ENCODE measurements at places on chromosomes 1 and 21. TPM values are rescaled to one million over a fixed set of nuclear protein-coding genes. Genes with fewer than 3 reads are reported as not detected.
A peak's percentile ranks its signal among the peaks of the same experiment; 100 is the strongest.

GRCh38 chr1:170634824-170635410 is 29.0 kb upstream of the PRRX1 start:
- H3K27ac ChIP-seq = no peak overlapping the region
- no peaks in the 10 kb centered on the region for H3K36me3 ChIP-seq
- DNase-seq = no peak
- no peak overlapping the region for H3K4me3 ChIP-seq

The EPHB2 gene
- total RNA-seq = 0.26 TPM

GRCh38 chr1:53499257-53500203 is 40.3 kb downstream of the DMRTB1 start:
- H3K27ac ChIP-seq = no peak overlapping the region
- H3K36me3 ChIP-seq = no peaks in the 10 kb centered on the region
- peaks cover 3% of the 10 kb centered on the region for H3K4me1 ChIP-seq
- DNase-seq = no peak
- no peak overlapping the region for H3K4me3 ChIP-seq
- H3K27me3 ChIP-seq = peaks cover 2% of the 10 kb centered on the region

The NR1I3 gene
- total RNA-seq = not detected

DNA sequence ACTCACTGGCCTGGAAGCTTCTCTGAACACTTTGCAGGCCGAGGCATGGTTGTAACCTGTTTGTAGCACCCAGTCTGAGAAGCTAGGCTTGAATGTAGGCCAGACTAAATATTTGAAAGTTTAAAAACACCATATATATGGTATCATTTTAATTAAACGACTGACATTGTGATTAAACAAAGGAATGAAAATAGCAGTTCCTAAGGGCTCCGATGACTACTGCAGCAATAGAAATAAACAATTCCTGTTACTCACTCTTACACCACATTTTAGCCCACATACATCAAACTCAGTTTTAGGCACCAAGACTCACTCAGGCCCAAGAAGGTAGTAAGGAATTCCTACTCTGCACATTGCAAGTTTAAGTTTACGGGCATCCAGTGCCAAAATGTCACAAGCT is 281.2 kb downstream of the AKT3 start:
- H3K4me1 ChIP-seq = no peaks in the 10 kb centered on the region
- H3K4me3 ChIP-seq = no peak overlapping the region
- H3K36me3 ChIP-seq = peaks cover 2% of the 10 kb centered on the region

DNA sequence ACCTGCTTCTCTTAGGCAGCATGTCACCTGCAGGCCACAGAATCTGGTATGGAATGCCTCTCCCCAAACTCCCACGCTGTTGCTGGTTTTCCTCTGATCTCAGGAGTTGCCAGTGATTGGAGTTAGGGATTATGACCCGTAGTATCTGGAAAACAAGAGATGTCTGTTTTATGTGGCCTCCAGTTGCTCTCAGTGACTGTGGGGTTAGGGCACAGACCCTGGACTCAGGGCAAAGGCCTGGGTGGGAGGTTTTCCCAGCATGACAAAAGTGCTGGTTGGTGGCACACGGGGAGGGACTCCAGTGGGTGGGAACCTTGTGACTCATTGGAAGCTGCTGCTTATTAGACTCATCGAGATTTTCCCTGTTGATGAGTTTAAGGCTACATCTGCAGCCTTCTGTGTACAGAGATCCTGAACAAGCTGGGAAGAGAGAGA is at the start of gene NR1I3:
NR1I3 (minus strand) TSS at position 165 of the 435 bp plus-strand sequence. CDS start 1,638 bp downstream, outside the sequence.
- no peak for DNase-seq
- H3K27me3 ChIP-seq = peaks cover 9% of the 10 kb centered on the region
- H3K36me3 ChIP-seq = no peaks in the 10 kb centered on the region
- no peaks in the 10 kb centered on the region for H3K4me1 ChIP-seq
- H3K4me3 ChIP-seq = no peak within 1 kb of the TSS
- H3K27ac ChIP-seq = no peak within 1 kb of the TSS

GRCh38 chr1:59136541-59137275 is 160.2 kb upstream of the FGGY start:
- H3K36me3 ChIP-seq = no peaks in the 10 kb centered on the region
- H3K27ac ChIP-seq = no peak overlapping the region
- peaks cover 10% of the 10 kb centered on the region for H3K4me1 ChIP-seq
- no peak for DNase-seq

The NADK gene
- 69.7 TPM for total RNA-seq

GRCh38 chr1:160708801-160709200 is 2.8 kb downstream of the CD48 start:
- peak; percentile 60 for DNase-seq
- H3K27ac ChIP-seq = no peak overlapping the region
- H3K36me3 ChIP-seq = peaks cover 26% of the 10 kb centered on the region
- peaks cover 34% of the 10 kb centered on the region for H3K4me1 ChIP-seq
- no peak overlapping the region for H3K4me3 ChIP-seq
- H3K27me3 ChIP-seq = no peaks in the 10 kb centered on the region

DNA sequence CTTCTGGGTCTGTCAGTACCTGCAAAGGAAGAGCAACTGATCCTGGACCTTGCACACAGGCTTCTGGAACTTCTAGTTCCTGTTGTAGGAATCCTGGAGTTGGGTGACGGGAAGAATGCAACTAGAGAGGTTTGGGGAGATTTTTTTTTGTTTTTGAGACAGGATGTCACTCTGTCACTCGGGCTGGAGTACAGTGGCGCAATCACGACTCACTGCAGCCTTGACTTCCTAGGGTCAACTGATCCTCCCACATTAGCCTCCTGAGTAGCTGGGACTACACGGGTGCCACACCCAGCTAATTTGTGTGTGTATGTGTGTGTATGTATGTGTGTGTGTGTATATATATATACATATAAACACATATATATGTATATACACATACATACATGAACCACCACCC is 18.8 kb downstream of the ENTREP3 start:
- no peaks in the 10 kb centered on the region for H3K27me3 ChIP-seq
- no peak for DNase-seq
- no peak overlapping the region for H3K4me3 ChIP-seq
- no peak overlapping the region for H3K27ac ChIP-seq
- peaks cover 13% of the 10 kb centered on the region for H3K36me3 ChIP-seq

GRCh38 chr1:180262628-180263488 is 32.8 kb downstream of the LHX4 start:
- no peak for DNase-seq
- no peaks in the 10 kb centered on the region for H3K4me1 ChIP-seq
- no peak overlapping the region for H3K27ac ChIP-seq

DNA sequence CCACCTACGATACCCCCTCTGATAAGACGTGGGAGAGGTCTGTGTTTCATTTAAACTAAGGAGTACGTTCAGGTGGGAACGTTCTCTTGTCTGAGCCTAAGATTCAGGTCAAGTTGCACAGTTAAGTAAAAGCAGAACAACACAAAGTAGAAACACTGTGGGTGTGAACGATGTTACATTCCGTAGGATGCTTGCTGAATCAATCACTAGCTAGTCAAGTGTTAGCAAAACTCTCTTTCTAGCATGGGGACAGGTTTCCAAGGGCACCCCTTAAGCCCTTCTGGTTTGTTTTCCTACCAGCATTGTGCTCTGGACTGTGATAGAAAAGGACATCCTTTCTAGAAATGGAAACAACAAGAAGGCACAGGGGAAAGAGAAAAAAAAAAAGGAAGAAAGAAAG is 13.3 kb downstream of the C1orf162 start:
- H3K27me3 ChIP-seq = peaks cover 2% of the 10 kb centered on the region
- no peak overlapping the region for H3K4me3 ChIP-seq
- H3K27ac ChIP-seq = no peak overlapping the region
- H3K4me1 ChIP-seq = peaks cover 6% of the 10 kb centered on the region
- H3K36me3 ChIP-seq = no peaks in the 10 kb centered on the region
- DNase-seq = no peak

The MR1 gene
- 40.0 TPM for total RNA-seq

DNA sequence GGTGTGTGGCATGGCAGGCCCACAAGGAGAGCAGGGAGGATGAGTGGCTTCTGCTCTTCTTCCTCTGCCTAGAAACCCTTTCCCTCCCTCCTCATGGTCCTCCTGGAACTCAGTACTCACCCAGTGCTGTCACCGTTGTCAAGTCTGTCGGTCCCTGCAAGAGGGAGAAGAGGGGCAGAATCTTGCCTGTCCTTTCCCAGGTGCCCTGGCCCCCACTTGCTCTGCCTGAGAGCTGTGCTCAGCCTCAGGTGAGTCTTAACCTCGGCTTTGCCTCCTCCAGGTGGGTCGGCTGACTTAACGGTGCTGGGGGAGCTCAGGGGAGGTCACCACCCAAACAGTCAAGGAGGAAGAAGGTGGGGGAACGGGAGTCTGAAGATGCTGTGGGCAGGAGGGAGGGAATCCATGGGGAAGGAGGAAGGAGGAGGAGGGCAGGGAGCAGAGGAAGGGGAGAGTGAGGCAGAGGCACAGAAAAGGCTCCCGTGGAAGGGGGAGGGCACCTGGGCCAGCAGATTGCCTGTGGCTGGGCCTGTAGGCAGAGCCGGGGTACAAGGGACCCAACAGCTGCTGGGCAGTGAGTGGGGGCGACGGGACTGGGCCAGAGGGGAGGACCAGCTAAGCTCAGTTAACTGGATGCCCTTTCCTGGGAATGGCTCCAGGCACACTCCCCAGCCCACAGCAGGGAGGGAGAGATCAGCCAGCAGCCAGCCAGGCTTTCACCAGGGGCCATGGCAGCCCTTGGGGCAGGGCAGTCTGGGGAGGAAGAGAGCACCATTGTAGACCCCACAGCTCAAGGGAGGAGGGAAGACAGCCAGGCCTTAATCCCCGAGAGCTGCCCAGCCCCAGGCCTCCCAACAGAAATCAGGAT is 26.3 kb downstream of the CTNNBIP1 start:
- H3K36me3 ChIP-seq = no peaks in the 10 kb centered on the region
- DNase-seq = no peak
- H3K4me3 ChIP-seq = no peak overlapping the region
- peak overlapping the region; percentile 95 for H3K27ac ChIP-seq

- H3K4me3 ChIP-seq = no peak overlapping the region
- H3K4me1 ChIP-seq = peaks cover 4% of the 10 kb centered on the region
- no peak for DNase-seq
- H3K27ac ChIP-seq = no peak overlapping the region
These were observed 1.7 kb downstream of the HES4 start for GRCh38 chr1:997993-998744.

The NUF2 gene
- total RNA-seq = 50.6 TPM

- no peak overlapping the region for H3K4me3 ChIP-seq
- no peak overlapping the region for H3K27ac ChIP-seq
- H3K36me3 ChIP-seq = peaks cover 2% of the 10 kb centered on the region
These were observed 303.0 kb downstream of the NTNG1 start for GRCh38 chr1:107443860-107444259.

The KLHDC9 gene
- 1.2 TPM for total RNA-seq

DNA sequence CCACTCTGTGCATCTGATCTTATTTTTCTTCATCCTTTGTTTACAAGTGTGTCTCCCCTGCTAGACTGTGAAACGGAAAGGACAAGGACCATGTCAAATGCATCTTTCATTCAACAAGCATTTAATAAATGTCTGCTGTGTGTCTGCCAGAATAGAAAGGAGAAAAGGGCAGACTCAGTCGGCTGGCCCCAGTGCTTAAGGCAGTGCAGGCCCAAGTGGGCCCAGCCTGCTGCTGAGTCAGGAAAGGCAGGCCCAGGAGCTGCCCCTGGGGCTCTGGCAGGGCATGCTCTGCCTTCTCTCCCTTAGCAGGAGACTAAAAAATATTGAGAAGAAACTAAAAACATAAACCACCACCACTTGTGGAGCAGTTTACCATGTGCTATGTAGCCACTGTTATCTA is 38.1 kb downstream of the PLEKHA6 start:
- H3K4me1 ChIP-seq = peaks cover 3% of the 10 kb centered on the region
- no peaks in the 10 kb centered on the region for H3K36me3 ChIP-seq
- no peak overlapping the region for H3K27ac ChIP-seq
- H3K4me3 ChIP-seq = no peak overlapping the region
- DNase-seq = no peak

GRCh38 chr1:210624722-210625121 is 296.0 kb downstream of the HHAT start:
- H3K4me3 ChIP-seq = no peak overlapping the region
- H3K36me3 ChIP-seq = no peaks in the 10 kb centered on the region
- no peak overlapping the region for H3K27ac ChIP-seq
- H3K27me3 ChIP-seq = peaks cover 2% of the 10 kb centered on the region
- H3K4me1 ChIP-seq = no peaks in the 10 kb centered on the region

- peaks cover 1% of the 10 kb centered on the region for H3K4me1 ChIP-seq
- no peaks in the 10 kb centered on the region for H3K36me3 ChIP-seq
- no peak for DNase-seq
- H3K4me3 ChIP-seq = no peak overlapping the region
- H3K27me3 ChIP-seq = peaks cover 9% of the 10 kb centered on the region
- H3K27ac ChIP-seq = no peak overlapping the region
These were observed 176.9 kb downstream of the NEK7 start for GRCh38 chr1:198333744-198334143.

DNA sequence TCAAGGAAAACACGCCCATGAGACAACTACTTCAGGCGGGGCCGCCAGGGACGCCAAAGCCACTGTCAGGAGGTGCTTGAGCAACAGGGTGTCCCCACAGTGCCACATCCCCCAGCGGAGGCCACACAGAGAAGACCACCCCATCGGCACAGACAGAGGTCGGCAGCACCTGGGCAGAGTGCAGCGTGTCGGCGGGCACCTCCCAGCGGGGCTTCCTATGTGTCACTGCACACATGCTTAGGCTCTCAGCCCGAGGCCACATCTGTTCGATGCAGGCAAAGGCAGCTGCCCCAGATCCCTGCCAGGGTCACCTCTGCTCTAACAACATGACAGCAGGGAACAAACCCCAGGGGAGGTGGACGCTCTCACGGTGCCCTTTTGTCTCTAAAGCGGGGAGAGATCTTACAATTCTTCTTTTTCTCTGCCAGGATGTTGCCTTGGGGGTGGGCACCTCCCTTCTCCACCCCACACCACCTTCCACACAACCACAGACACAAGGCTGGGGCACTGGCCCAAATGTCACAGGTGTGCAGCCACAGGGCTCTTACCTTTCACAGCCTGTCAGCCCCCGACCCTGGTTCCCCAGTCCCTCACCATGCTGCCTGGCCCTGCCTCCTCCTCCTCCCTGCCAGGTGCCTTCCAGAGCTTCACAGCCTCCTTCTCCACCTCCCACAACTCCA is 4.2 kb downstream of the KRTAP10-8 start:
- H3K27me3 ChIP-seq = no peaks in the 10 kb centered on the region
- H3K4me1 ChIP-seq = peaks cover 21% of the 10 kb centered on the region
- H3K27ac ChIP-seq = peak overlapping the region; percentile 9
- H3K36me3 ChIP-seq = peaks cover 23% of the 10 kb centered on the region

The FOXD2 gene
- 0.71 TPM for total RNA-seq

DNA sequence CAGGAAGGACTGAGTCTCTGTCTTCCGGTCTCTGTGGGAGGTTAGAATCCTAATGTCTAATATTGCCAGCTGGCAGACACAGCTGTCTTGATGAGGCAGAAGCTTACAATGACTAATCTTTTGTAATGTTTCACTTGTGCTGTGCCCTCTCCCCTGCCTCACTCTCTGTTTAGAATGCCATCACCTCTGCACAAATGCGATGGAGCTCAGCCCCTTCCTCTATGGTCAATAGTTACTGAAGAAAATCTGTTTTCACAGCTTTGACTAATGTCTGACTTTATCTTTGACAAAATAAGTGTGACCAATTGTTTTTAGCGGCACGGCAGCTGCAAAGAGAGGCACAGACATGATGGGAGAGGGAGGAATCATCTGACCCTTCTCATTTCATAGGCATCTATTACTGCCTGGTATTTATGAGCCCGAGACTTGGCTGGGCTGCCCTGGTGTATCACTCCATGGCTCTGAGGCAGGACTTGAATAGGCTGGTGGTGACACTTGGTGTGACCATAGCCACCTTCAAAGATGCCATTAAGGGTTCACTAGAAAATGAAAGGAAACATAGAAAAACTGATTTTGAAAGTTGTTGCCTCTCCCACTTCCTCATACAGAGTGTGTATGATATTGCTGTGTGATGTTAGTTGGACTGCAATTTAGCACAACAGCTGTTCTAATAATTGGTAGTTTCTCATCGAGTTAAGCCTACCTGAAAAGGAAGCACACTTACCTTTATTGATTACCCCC is 163.2 kb upstream of the NBPF11 start:
- peaks cover 34% of the 10 kb centered on the region for H3K4me1 ChIP-seq
- no peaks in the 10 kb centered on the region for H3K36me3 ChIP-seq
- H3K4me3 ChIP-seq = no peak overlapping the region
- no peak for DNase-seq
- H3K27me3 ChIP-seq = peaks cover 64% of the 10 kb centered on the region

All from activated naive CD8-positive, alpha-beta T cell treated with anti-CD3 and anti-CD28 coated beads, Interleukin-2, amount 10 ng/mL, durations not matched to agents 7 days and 5 days (primary cell).